NCI-H1436 (cell line): ENCODE measurements at places on chromosomes 1 and 21.

DNA sequence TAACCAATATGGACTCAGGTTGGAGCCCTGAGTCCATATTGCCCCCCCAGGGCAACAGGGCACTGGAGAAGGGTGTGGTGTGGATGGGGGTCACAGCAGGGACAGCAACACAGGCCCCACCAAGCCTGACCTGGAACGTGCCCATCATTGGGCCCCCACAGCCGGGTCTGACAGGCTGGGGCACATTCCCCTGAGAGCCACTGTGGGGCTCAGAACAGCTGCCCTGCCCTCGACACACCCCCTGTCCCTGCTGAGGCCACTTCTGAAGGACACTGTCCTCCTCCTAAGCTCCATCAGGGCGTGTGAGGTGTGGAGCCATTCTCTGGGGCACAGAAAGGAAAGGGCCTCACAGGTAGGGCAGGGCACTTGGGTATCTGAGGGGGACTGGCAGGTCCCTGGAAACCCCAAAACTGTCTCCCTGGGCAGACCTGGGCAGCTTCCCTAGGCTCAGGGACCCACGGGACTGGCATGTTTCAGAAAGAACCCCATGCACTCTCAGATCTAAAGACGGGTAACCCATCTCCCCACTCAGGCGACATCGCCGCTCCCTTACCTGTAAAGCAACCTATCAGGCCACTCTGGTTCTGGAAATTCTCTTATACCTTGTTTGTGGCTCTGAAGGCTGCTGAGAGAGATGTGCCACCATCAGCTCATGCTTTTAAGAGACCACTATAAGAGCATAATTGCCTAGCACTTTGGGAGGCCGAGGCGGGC is 95.5 kb downstream of the DMRTB1 start:
- no peak for DNase-seq

DNA sequence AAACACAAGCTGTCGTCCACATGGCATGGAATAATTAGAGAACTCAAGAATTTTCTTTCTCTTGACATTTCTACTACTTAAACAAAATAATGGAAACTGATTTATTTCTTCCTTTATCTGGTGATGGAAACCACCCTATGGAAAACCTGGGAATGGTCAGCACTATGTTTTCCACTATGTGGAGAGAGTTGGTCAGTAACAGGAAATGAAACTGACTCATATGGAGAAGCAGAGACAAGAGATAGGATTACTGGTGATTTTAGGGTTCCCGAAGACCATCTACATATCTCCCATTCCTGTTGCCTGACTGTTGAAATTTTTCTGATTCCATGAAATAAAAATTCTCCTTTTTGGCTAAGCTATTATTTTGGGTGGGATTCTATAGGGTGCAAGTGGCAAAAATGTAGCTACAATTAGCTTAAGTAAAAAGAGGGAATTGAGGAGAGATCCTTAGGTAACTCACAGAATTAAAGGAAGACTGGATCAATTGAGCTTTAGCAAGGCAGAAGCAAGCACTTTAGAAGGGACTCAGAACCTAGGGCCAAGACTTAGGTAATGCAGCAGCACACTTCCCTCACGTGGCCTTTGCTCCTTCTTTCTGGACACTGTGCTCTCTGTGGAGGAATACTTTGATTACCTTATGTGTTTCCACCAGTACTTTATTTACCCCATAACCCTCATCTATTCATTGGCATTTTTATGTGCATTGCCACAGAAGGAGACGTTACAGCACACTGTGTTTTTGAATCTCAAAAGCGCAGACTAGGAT is 89.6 kb downstream of the LEPR start:
- DNase-seq, result no peak

DNA sequence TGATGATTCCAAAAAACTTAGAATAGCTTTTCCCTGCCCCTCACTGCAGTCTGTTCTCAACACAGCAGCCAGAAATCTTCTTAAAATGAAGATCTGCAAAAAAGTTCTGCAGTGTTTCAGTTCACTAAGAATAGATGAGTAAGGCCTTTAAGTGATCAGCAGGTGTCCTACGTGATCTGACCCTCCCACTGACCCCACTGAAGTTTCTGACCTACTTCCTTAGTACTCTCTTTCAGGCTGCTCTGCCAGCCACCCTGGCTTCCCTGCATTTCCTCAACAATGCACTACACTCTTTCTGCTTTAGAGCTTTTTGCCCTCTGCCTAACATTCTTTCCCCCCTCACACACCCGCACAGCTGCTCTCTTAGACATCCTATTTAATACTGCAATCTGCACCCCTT is 182.5 kb downstream of the AKT3 start:
- no peak for DNase-seq

DNA sequence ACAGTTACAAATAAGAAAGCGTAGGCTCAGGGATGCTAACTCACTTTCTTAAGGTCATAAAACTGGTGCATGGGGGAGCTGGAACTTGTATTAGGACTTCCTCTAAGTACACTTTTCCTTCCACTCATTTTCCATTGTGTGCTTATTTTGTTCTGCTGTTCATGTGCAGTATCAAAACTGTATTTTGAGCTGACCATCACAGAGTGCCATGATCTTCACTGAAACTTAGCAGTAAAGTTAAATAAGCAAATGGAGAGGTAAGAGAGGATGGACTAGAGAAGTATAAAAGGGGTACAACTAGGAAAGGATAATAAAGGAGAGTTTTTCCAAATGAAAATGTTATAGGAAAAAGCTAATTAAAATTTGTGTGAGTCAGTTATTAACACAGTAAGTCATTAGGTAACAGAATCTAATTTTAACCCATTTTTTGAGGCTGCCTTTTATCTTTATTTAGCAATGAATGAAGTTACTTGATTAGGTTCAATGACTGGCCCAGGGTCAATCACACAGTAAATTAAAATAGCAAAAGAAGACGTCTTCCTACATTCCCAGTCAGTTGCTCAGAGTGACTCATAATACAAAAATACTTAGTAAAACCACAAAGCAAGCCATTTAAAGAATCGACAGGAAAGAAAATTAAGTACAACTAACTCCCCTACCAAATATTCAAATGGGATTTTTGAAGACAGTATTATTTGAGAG is 165.8 kb upstream of the C1orf105 start:
- DNase-seq, result no peak

GRCh38 chr21:34517491-34518245 is 5.7 kb upstream of the KCNE1 start:
- DNase-seq, result no peak

DNA sequence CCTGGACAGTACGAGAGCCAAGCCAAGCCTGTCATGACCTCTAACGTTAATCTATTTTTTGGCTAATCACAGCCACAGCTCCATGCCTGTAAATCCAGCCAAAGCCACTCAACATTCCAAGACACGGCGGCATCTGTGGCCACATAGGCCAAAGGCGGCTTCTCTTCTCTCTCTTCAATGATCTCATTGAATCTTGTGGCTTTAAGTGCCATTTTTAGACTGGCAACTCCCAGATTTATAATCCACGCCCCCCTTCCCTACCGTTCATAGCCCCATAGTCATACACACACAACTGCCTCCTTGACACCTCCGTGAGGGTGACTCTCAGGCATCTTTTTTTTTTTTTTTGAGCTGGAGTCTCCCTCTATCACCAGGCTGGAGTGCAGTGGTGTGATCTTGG is 5.7 kb upstream of the SELENON start:
- DNase-seq, result no peak

GRCh38 chr1:206794294-206794908 is 22.1 kb upstream of the IL10 start:
- no peak for DNase-seq

- no peak for DNase-seq
Observed at GRCh38 chr21:33368576-33368975, 34.6 kb upstream of the IFNGR2 start.

DNA sequence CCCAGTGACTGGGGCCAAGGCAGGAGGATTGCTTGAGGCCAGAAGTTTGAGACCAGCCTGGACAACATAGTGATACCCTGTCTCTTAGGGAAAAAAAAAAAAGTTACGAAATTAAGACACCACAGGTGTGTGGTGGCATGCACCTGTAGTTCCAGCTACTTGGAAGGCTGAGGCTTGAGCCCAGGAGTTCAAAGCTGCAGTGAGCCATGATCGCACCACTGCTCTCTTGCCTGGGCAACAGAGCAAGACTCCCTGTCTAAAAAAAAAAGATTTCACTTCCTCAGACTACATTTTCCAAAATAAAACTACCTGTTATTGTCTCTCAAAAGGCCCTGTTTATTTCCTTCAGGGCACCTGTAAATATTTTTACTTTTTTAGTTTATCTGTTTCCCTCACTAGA is 4.7 kb upstream of the STK40 start:
- DNase-seq, result no peak

- DNase-seq, result no peak
Observed at GRCh38 chr1:53276153-53276901, 38.0 kb upstream of the MAGOH start.

DNA sequence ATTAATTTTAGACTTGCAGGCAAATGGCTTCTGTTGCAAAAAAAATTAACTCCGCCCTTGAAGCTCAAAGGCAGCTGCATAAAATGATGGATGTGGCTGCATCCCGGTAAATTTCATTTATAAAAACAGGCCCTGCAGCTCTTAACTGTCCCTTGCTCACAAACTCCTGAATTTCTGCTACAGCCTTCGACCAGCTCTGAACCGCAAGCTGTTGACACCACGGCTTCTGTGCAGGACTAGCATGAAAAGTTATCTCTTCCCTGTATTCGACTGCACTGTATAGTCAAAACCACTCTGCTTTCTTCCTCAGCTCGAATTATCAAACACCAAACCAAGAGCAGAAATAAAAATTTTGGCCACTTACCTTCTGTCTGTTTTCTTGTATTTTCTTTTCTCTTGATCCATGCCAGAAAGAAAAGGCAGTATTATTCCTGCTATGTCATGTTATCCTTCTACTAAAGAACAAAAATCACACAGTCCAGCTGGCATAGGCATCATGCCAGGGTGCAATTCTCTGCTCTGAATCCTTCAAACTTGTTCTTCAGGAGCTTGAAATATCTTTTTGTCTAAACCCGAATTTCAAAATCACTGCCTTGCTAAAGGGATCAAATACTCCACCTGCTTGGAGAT is 195.5 kb upstream of the NCAM2 start:
- DNase-seq, result no peak

- DNase-seq, result no peak
Observed at GRCh38 chr1:150111670-150112069, 38.0 kb upstream of the PLEKHO1 start.

GRCh38 chr1:41435570-41436178 is 48.8 kb downstream of the EDN2 start:
- no peak for DNase-seq

DNA sequence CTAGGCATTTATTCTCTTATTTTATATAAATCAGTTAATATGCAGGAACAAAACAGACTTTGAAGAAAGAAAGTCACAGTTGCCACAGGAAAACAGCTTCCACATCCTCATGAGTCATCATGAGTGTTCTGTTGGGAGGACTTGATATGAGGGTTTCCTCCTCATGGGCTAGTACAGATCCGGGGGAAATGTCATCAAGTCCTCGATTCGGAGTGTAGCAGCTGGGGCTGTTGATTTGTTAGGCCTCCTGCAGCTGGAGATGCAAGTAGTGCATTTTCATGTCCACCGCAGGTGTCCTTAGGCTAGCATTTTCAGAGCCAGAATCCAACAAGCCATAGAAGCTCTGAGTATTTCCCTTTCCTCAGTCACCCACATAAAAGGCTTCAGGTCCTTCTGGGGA is 36.7 kb downstream of the ADAM30 start:
- no peak for DNase-seq

DNA sequence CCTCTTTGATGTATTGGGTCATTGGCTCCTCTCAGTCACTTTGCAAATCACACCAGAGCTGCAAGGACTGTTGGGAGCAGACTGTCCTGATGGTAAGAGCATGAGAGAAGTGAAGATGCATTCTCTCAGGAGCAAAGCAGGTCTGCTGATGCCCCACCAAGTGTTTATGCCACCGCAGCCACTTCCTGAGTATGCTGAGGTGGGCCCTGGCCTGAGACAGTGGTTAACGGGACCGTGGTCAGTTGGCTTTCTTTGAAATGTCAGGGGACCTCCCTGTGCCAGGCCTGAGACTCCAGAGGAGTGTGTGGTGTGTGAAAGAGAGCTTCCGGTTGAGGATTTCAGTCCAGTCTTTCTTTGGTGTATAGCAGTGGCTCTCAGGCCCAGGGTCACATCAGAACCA is 79.4 kb downstream of the SPATA46 start:
- no peak for DNase-seq

DNA sequence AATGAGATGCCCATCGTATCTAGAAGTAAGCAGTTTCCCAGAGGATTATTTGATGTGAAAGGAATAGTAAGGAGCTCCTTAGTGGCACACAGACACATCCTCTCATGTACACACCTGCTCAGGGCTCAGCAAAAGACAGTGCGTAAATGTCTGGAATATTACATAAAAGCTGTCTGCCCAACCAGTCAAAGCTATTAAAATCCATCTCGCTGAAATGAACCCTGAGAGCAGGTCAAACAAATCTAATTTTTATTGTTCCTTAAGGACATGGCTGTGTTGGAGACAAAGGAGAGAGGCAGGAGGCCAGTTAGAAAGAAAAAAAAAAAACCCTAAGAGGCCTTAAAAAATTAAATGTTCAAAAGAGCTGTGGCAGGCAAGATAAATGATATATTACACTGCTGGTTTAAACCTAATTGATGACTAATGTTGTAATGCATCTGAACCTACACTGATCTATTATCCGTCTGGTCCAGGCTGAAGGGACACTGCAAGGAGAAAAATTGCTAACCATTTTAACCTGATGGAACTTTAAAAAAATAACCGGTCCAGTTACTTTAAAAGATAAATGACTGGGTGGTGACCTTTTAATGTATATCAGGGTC is 58.5 kb upstream of the FGGY start:
- DNase-seq, result no peak

- DNase-seq, result no peak
Observed at GRCh38 chr1:203462878-203463277, 12.7 kb upstream of the PRELP start.

GRCh38 chr1:68329096-68329835 is 96.9 kb upstream of the WLS start:
- no peak for DNase-seq

DNA sequence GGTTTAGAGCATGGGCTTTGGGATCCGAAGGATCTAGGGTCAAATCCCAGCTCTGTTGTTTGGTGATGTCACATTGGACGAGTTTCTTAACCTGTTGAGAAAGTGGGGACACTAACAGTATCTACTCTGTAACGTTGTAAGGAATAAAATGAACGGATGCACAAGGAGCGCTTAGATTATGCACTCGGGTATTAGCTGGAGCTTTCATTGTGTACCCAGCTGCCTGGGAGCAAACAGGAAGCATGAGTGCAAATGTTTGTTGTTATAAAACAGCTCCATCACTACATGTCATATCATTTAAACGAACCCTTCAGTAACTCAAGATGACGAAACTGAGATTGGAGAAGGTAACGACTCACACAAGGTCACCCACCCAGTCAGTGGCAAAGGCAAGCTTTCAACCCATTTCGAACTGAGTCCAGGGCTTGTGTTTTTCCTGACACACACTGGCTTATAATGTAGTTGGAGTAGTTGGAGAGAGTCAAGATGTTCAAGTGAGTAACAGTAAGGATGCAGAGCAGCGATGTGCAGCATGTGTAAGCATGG is 16.2 kb upstream of the SLC6A17 start:
- peak; percentile 60 for DNase-seq

GRCh38 chr1:108067884-108068540 is 103.0 kb upstream of the VAV3 start:
- DNase-seq, result no peak

GRCh38 chr1:47495176-47495713 is 57.4 kb downstream of the FOXD2 start:
- no peak for DNase-seq

GRCh38 chr1:168135921-168136708 is 615 bp downstream of the GPR161 start:
- no peak for DNase-seq

GRCh38 chr1:184212649-184213314 is 161.3 kb downstream of the TSEN15 start:
- no peak for DNase-seq

GRCh38 chr1:154418923-154419619 is 13.9 kb downstream of the IL6R start:
- DNase-seq, result no peak
